SJSA1 (cell line): ENCODE measurements at places on chromosomes 4 and X.
A peak's percentile ranks its signal among the peaks of the same experiment; 100 is the strongest.

GRCh38 chr4:104942990-104943743 lies 203.5 kb upstream of the TET2 start:
- no peak for DNase-seq

DNA sequence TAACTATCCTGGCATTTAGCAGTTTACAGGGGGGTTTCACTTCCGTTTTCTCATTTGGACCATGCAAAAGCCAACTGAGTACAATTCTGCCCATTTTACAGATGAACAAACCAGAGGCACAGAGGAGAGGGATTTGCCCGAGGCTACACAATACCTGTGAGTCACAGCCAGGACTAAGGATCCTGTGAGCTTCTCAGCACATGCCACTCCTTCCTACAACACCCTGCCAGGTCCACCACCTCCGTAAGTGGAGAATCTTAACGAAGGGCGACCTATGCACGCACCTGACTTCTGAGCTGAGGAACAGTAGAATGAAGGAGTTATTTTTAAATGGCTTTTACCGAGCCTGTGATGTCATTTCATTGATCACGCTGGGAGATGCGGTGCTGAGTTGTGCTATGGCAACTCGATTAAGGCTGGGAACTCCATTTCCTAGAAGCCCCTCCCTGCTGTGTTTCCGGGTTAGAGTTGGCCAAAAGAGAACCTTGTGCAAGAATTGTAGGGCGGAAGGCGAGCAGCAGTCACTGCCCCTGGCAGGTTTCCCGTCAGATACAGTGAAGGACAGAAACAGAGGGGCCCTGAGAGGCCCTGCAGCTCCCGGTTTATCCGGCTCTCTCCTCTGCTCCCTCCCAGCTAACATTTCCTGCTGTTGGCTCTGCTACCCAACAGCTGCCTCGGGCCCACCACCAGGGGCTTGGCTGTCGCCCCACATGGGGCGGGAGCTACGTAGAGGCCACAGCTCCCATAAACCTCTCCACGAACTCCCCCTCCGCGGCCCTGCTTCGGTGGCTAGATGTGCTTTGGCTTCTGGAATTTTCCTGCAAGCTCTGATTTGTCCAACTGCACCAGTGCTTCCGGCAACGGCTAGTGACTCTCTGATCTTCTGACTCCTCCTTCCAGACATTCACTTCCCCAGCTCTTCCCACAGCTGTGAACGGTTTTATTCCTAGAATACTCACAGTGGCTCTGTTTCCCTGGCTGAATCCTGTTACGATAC lies 75.1 kb upstream of the USP9X start:
- DNase-seq = peak; percentile 31

DNA sequence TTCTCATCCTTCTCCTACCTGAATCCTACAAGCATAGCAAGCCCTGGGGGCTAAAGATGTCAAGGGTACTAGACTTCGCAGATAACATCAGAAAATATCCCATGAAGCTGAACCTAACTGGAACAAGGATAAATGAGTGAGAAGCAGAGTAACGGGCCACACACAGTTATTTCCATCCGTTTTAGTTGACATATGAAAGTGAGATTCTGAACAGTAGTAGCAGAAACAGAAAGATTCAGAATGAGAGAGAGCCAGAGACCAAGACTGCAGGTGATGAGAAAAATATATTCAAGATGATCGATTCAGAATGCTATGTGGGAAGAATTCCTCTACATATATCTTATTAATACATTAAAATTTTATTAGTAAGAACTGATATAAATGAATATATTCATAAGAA lies 165.1 kb downstream of the TSPAN5 start:
- no peak for DNase-seq

GRCh38 chr4:112860830-112861690 lies 188.4 kb upstream of the ANK2 start:
- DNase-seq = no peak

- DNase-seq = no peak
These were observed 6.3 kb upstream of the YIPF6 start for GRCh38 chrX:68492583-68492982.
